ENCODE measurements at places on chromosomes 1 and 21.

- no peak for DNase-seq
Measured at GRCh38 chr1:227808566-227808965, 6.9 kb upstream of the PRSS38 start.

GRCh38 chr1:15937706-15938168 lies 38.2 kb downstream of the ZBTB17 start:
- peak; percentile 43 for DNase-seq

DNA sequence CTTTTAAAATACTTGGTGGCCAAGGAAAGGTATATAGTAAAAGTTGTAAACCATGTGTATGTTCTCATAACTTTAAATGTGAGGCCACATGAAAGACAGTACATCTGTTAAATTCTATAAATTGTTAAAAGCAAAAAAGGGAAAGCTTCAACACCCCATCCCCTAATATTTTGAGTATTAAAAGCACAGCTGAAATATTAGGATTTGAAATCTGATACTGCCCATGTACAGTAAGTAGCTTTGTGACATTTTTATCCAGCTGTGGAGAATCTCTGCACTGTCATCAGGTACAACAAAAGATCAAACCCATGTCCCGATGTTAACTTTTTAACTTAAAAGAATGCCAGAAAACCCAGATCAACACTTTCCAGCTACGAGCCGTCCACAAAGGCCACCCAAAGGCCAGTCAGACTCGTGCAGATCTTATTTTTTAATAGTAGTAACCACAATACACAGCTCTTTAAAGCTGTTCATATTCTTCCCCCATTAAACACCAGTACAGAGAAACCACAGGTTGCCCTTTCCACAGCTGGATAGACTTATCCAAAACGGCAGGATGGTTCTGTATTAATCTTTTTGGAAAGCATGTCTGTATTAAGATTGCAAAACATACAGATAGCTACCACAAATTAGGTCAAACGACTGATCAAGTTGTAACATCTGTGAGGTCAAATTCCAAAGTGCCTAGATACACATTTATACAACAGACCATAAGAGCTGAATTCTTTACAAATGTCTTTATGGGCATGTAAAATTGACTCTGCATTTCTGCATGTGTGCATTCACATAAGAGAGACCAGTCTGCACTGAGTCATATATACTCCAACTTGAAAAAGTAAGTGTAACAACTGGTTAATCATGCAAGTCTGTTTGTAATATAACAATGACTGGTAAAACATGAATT lies 5.2 kb downstream of the IRF2BP2 start:
- peak; percentile 65 for DNase-seq

- peak; percentile 61 for DNase-seq
Measured at GRCh38 chr1:173267453-173267945, 60.4 kb upstream of the TNFSF4 start.

GRCh38 chr1:156704930-156705320 lies 458 bp downstream of the CRABP2 start:
- peak; percentile 65 for DNase-seq

GRCh38 chr1:193634470-193634869 lies 448.1 kb upstream of the B3GALT2 start:
- no peak for DNase-seq

- no peak for DNase-seq
Measured at GRCh38 chr21:44999972-45000636, 60.3 kb downstream of the SLX9 start.

GRCh38 chr1:167344615-167345385 lies 124.1 kb downstream of the POU2F1 start:
- peak; percentile 23 for DNase-seq

DNA sequence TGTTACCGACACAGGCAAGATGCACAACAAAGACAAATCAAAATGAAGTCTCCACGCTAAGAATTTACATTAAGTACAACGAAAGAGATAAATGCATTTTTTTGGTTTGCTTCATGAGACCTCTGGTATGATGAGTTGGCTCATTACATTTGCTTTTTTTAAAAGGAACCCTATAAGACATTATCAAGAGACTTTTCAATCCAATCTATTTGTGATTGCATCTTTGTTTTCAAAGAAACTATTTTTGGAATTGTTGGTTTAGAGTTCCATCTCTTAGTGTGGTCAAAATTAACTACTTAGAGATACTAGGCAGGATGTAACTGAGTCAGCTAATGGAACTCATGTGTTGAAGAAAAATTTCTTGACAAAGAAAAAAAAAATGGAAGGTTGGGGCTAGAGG lies 200.1 kb downstream of the ZC3H11B start:
- DNase-seq = no peak

DNA sequence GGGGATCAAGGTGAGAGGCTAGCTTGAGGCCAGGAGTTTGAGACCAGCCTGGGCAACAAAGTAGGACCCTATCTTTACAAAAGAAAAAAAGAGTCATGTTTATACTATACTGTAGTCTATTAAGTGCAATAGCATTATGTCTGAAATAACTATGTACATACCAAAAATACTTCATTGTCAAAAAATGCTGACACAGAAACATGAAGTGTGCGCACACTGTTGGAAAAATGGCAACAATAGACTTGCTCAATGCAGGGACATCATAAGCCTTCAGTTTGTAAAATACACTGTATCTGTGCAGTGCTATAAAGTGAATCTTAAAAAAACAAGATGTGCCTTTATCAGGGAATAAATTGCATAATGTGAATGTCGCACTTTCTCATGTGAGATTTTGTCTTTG lies 14.1 kb upstream of the NID1 start:
- no peak for DNase-seq

DNA sequence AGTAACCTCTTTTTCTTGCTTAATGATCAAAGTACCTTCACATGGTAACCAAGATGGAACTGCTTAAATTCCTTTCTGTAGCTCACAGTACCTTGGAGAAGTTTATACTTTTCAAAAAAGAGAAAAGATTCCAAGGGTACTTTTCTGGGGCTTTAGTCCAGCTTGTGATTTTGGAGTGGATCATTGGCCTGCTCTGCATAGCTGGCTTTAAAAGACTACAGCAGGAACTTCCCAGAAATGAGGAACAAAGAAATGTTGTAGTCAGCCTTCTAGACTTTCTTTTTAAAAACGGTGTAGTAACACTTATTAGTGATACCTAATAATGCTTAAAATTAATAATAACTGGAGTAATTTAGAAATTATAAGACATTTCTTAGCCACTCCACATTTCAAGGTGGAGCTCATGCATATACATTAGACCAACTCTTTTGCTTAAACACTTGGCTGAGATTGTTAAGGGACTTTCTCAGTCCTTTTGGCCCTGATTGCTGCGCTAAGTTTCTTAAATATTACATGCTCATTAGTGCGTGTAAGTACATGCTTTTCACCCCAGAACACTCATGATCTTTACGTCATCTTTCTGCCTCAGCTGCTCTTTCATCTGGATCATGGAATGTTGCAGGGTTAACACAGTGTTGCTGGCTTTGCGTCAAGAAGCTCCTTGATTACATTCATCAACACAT lies 57.3 kb downstream of the SDCCAG8 start:
- DNase-seq = no peak

GRCh38 chr1:47233186-47233585 lies 1.2 kb upstream of the TAL1 start:
- DNase-seq = no peak

DNA sequence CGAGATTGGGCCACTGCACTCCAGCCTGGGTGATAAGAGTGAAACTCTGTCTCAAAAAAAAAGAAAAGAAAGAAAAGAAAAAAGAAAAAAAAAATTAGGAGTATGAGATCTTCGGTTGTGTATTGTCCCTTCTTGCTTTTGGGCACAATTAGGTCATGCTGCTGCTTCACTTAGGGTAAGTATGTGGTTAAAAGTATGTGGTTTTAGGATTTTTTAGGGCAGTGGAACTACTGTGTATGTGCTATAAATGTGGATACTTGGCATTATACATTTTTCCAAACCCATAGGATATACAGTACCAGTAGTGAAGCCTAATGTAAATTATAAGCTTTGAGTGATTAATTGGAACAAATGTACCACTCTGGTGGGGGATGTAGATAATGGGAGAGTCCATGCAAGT lies 31.2 kb downstream of the VANGL2 start:
- DNase-seq = no peak

- DNase-seq = no peak
Measured at GRCh38 chr1:20534659-20535417, 17.5 kb upstream of the FAM43B start.

DNA sequence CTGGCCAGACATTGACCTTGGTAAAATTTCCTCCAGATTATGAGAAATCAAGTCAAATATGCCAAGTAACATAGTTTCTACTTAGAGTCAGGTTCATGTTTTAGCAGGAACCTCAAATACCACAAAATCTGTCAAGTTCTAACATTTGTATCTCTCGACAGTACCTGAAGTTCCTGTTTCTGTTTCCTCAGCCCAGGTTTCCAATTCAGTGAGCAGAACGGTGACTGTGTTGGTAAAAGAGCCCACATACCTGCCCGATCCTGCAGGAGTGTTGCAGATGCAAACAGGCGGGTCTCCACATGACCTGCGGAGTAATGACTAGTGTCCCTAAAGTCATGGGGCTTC lies 57.9 kb upstream of the LGALS8 start:
- DNase-seq = no peak

DNA sequence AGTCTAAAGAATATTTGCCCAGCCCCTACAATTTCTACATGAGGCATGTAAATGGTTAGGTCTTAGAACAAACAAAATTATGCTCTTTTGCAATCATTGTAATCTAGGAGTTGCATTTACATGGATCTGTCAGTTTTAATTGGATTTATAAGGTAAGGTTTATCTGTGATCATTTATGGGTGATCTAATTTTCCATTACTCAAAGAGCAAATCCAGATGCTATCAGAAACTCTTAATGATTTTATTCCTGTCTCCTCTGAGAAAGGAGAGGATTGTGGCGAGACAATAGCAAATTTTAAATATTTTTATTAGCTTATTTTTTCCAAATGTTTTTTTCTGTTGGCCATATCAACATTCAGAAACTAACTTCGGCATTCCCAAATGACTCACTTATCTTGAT lies 14.2 kb upstream of the NEGR1 start:
- no peak for DNase-seq

- no peak for DNase-seq
Measured at GRCh38 chr1:7940034-7940433, 605 bp downstream of the TNFRSF9 start.

GRCh38 chr1:3019516-3020051 lies 1.7 kb upstream of the ACTRT2 start:
- no peak for DNase-seq

- no peak for DNase-seq
Measured at GRCh38 chr1:26922901-26923300, 1.4 kb downstream of the NUDC start.

DNA sequence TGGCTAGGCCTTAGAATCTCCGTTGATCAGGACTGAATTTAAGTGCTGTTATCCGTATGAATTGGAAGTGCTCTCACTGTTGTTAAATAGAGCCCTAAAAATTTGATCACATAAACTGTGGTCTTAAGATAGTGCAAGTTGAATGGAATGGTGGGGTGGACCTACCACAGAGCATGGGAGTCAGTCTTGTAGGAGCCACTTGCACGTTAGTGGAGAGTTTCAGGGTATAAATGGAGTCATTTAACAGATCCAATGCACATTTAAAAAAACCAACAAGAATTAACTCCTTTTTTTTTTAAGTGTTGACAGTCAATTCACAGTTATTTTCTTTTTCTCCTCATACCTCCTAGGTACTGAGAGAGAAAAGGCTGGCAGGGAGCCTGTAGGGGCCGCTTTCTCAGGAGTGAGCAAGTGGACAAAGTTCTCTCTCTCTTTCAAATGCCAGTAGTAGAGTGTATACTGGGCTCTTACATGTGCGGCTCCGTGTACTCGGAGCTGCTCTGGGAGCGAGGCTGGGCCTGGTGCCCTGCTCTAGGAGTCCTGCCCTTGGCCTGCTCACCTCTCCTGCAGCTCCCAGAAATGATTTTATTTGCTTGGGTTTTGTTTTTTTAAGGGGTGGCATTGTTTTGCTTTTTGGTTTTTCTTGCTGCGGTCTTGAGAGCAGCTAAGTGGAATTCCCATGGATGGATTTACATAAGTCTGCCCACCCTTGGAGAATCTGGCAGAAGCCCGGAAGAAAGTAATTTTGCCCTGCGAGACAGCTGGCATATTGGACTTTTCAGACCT lies 91.3 kb downstream of the ATP5PO start:
- DNase-seq = no peak

DNA sequence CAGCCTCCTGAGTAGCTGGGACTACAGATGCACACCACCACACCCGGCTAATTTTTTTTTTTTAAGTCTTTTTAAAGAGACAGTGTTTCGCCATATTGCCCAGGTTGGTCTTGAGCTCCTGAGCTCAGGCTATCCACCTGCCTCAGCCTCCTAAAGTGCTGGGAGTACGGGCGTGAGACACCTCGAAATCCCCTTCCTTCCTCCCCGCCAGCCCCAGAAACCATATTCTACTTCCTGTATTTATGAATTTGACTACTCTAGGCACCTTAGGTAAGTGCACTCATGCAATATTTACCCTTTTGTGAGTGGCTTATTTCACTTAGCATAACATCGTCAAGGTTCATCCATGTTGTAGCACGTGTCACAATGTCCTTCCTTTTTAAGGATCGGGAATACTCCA lies 6.9 kb upstream of the LRP8 start:
- no peak for DNase-seq

GRCh38 chr1:198042168-198042567 lies 114.6 kb upstream of the NEK7 start:
- DNase-seq = no peak

- DNase-seq = peak; percentile 57
Measured at GRCh38 chr1:160376525-160377131, 9.8 kb downstream of the NHLH1 start.

DNA sequence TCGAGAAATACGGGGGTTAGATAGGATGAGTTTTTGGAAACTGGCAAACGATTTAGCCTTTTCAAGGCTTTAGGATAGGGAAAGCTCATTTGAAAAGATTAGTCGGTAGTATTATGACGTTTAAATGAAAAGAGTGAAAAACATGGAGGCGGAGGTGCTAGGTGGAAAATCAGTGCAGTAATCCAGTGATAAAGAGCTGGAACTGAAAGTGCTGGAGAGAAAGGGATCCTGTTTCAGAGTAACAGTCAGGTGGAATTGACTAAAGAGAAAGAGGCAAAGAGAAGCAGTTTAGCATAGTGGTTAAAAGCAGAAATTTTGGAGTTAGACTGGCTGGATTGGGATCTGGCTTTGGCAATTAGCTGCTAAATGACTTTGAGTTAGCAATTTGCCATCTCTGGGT lies 945 bp downstream of the WDR3 start:
- peak; percentile 7 for DNase-seq

DNA sequence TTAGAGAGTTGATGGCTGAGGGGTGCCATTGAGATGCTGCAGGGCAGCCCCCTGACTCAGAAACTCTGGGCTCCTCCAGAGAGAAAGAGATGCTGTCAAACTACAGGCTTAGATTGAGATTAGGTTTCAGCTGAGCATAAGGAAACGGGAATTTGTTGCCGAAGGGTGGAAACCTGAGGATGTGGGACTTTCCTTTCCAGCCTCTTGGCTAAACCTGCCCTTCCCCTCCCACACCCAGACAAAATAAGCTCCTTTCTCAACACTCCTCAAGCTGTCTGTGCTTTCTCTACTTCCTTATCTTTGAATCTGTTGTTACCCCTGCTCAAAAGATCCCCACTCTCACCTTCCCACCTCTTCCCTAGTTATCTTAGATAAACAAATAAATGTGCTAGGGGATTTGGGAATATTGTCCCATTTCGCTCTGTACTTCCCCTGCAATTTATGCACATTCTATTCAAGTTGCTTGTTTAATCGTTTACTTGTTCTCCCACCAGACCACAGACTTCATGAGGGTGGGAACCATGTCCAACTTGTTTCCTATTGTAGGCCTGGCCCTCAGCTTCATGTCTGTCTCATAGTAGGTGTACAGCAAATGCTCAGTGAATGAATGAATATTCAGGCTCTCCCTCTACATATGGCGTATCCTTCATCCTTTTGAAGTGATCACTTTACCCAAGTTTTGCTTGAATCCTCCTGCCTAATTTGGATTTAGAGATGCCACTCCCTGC lies 30.6 kb upstream of the MARK1 start:
- no peak for DNase-seq
